ENCODE measurements at places on chromosomes 5 and 9.

GRCh38 chr9:79551586-79551985, 20.2 kb upstream of the TLE4 start:
- peak; percentile 87 for DNase-seq

GRCh38 chr9:70228611-70229010, 30.2 kb upstream of the SMC5 start:
- DNase-seq, result no peak

GRCh38 chr5:83800201-83800600, 79.5 kb upstream of the HAPLN1 start:
- no peak for DNase-seq

DNA sequence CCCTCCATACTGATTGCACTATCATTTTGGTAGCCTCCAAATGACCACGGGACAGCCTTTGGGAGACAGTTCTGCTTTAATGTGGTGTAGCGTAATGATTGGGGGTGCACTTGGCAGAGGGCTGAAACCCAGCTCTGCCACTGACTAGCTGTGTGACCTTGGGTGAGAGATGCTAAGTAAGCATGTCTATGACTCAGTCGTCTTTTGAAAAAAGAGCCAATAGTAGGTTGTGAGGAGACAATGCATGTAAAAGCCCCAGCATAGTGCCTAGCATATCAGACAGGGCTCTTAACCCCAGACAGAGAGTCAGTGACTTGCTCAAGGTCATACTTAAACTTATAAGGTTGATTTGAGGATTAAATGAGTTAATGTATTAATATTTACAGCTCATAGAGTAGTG, 18.0 kb upstream of the CXCL14 start:
- DNase-seq, result no peak

Measured in epithelial cell of esophagus (primary cell).